ENCODE measurements at places on chromosomes 11 and 22.
A peak's percentile ranks its signal among the peaks of the same experiment; 100 is the strongest.

GRCh38 chr11:65915821-65916251, 3.0 kb downstream of the C11orf68 start:
- DNase-seq: no peak

GRCh38 chr11:83971063-83971462, 684.9 kb upstream of the CCDC90B start:
- DNase-seq: no peak

DNA sequence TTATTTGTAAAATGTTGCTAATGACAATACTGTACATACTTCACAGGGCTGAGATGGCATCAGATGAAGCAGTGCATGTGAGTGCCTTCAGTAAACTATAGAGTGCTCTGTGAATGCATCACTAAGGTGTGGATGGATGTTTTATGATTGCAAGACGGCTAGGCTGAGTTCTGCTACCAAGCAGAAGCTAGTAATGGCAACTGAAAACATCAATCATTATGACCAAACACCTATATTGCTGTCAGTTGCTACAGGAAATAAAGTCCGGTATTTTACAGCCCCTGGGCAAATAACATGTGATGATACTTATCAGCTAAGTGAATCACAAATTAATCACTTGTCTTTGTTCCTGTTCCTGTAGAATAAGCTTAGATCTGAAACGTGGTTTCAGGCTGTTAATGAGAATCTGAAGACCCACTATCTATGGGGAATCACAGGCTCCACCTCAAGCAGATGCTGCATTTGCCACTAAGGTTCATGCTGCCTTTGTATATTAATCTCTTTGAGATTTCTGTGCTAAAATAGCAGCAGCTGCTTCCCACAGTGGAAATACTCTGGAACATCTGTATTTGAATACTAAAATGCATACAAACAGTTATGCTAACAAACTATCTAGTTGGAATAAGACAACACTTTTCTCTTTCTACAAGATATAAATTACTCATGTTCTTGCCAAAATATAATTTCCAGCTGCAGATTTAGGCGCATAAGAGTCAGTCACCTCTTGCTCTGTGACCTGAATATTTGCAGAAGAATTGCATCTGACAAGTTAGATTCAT, 254.0 kb upstream of the PITPNB start:
- no peak for DNase-seq

DNA sequence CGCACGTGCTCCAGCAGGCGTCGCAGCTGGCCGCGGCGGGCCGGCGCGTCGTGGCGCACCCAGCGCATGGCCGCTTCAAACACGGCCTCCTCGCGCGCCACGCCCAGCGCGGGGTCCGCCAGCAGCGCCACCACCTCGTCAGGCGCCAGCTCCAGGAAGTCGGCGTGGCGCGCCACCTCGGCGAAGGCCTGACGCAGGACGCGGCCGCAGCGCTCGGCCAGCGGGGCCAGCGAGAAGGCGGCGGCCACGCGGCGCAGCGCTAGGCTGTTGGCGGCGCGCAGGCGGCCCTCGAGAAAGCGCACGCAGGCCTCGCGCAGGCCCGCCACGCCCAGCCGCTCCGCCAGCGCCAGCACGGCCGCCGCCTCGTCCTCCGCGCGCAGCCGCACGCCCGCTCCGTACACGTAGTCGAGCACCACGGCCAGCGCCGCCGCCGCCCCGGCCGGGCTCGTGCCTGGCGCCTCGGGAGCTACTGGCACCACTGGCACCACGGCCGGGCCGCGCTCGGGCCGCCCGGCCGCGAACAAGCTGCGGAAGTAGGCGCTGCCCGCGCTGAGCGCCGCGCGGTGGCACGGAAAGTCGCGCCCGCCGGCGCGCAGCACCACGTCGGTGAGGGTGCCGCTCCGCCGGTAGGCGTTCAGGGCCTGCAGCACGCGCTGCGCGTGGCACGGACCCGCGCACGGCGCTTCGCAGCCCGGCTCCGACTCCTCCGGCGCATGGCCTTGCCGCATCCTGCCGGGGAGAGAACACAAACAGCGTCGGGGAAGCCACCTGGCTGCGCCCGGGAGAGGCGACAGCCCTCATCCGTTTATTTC, 2.9 kb downstream of the KLHL35 start:
- peak; percentile 29 for DNase-seq

DNA sequence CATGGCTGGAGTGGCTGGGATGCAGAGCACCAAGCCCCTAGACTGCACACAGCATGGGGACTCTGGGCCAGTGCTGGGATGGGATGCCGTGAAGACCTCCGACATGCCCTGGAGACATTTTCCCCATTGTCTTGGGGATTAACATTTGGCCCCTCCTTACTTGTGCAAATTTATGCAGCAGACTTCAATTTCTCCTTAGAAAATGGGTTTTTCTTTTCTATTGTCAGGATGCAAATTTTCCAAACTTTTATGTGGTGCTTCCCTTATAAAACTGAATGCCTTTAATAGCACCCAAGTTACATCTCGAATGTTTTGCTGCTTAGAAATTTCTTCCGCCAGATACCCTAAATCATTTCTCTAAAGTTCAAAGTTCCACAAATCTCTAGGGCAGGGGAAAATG, 29.2 kb downstream of the RSF1 start:
- no peak for DNase-seq

DNA sequence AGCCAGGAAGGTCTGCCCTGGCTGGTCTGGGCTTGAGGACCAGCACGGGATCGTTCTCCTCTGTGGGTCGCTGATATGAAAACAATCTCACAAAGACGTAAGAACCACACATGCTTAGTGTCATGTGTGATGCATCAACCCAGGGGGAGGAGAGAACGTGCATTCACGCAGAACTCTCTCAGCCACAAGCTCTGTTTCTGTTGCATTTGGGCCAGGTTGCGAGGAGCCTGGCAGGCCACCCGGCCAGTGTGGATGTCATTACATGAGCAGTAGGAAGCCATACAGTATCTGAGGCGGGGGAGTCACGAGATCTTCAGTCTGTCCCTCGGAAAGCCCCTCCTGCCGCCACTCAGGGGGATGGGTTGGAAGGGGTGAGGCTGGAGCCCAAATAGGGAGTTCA, 53.1 kb upstream of the KCNQ1OT1 start:
- no peak for DNase-seq

GRCh38 chr11:47918882-47919495, 61.4 kb upstream of the PTPRJ start:
- DNase-seq: no peak

DNA sequence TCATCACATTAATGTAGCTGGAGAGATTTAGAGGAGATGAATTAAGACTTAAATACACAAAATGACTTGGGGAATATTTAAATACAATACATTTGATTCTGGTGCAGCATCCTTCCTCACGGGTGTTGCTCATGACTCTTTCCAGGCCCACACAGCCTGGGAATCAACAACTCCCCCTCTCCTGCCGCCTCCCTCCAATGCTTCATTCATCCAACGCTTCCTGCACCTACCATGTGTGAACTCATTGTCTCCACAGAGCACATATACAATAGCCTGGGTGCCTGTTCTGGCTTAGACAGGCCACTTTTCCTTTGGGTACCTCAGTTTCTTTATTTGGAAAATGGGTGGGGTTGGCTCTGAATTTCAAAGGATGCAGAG, 476.9 kb upstream of the CADM1 start:
- DNase-seq: no peak

- no peak for DNase-seq
Observed at GRCh38 chr11:44779736-44780520, 53.2 kb downstream of the TSPAN18 start.

- DNase-seq: no peak
Observed at GRCh38 chr22:44711690-44712555, 9.9 kb downstream of the PRR5 start.

GRCh38 chr22:32628628-32629572, 154.3 kb downstream of the FBXO7 start:
- no peak for DNase-seq

GRCh38 chr11:32511926-32512325, 71.7 kb upstream of the EIF3M start:
- DNase-seq: no peak

DNA sequence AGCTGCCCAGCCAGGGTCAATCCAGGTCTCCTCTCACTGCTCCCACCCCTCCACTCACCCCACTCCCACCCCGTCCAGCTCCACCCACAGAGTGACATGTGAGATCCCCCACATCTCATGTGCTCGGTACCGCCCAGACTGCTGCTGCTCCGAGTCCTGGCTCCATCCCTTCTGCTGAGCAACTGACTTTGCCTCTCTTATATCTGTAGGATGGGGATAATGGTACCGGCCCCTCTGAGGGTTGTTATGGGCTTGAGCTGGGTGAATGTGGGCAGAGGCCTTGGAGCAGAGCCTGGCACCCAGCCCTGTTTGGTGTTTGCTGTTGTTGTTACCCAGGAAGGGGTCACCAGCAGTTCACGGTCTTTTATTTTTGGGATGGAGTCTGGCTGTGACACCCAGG, 77.0 kb downstream of the ST3GAL4 start:
- no peak for DNase-seq

- DNase-seq: no peak
Observed at GRCh38 chr22:32340411-32340810, 17.3 kb upstream of the RFPL3 start.

- DNase-seq: no peak
Observed at GRCh38 chr11:64585150-64585549, 5.9 kb upstream of the SLC22A12 start.

- no peak for DNase-seq
Observed at GRCh38 chr11:70020336-70021214, 57.5 kb upstream of the ANO1 start.

DNA sequence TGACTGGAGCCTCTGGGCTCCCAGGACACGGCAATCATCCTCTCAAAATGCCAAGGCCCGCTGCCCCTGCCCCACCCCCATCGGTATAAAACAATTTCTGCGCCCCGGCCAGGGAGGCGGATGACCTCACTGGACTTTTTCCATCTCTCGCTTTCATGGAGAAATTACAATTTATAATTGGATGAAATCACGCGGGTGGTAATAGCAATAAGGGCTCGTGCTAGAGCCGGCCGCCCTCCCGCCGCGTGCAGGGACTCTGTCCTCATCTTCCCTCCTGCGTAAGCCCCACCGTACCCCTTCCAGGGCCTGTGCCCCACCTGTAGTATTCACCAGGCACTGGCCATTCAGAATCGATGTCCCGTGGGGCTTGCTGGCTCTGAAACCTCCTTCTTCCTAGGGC, 64.5 kb downstream of the MACROD1 start:
- DNase-seq: no peak

GRCh38 chr22:20080776-20081654, 974 bp downstream of the DGCR8 start:
- DNase-seq: no peak

- DNase-seq: no peak
Observed at GRCh38 chr11:13963949-13964770, 1.6 kb downstream of the SPON1 start.

GRCh38 chr11:89498845-89499448, 7.8 kb upstream of the NOX4 start:
- no peak for DNase-seq

GRCh38 chr11:79226126-79226525, 214.7 kb downstream of the TENM4 start:
- DNase-seq: no peak

DNA sequence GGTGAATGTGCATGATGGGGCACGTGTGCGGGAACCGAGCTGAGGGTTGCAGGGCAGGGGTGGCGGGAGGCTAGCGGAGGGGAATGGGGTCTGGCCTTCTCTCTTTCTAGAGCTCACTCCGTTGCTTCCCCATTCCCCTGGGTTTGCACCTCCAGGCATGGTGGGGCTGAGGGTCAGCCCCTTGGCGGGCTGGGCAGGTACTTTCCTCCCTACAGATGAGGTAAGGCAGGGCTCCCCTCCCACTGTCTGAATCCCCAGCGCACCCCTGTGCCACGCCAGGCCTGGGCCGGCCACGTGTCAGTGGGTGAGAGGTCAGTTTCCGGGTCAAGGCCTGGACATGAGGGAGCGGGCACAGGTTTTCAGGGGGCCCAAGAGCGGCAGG, 8.9 kb downstream of the SUSD2 start:
- DNase-seq: no peak

- no peak for DNase-seq
Observed at GRCh38 chr22:41043722-41044121, 48.7 kb upstream of the EP300 start.

DNA sequence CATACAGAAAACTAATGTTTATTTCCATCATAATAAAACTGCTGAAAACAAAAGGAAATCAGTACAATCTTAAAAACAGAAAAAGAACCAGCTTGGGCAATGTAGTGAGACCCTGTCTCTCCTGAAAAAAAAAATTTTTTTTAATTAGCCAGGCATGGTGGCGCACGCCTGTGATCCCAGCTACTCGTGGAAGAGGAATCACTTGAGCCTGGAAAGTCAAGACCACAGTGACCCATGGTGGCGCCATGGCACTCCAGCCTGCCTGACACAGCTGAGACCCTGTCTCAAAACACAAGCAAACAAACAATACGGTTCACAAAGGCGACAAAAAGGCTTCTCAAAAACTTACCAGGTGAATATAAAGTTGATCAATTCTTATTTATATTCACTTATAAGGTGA, 289.7 kb downstream of the BRD1 start:
- no peak for DNase-seq

- no peak for DNase-seq
Observed at GRCh38 chr11:3879216-3879966, 23.9 kb downstream of the STIM1 start.

DNA sequence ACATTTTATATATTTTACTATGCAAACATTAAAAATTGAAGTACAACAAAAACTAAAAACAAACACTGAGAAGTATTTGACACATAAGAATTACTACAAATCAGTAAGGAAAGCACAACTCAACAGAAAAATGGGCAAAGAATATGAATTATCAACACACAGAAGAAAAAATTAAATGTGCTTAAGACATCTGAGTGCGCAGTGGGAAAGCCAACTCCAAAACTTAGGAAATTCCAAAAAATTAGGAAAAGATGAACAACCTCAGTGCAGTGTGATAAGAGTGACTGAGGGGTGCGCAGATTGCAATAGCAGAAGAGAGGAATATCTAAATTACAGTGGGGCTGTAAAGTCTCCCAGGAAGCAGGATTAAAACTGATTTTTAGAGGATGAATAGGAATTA, 1.9 kb upstream of the TMEM41B start:
- no peak for DNase-seq

GRCh38 chr11:122796128-122796717, 42.1 kb upstream of the CRTAM start:
- peak; percentile 53 for DNase-seq

DNA sequence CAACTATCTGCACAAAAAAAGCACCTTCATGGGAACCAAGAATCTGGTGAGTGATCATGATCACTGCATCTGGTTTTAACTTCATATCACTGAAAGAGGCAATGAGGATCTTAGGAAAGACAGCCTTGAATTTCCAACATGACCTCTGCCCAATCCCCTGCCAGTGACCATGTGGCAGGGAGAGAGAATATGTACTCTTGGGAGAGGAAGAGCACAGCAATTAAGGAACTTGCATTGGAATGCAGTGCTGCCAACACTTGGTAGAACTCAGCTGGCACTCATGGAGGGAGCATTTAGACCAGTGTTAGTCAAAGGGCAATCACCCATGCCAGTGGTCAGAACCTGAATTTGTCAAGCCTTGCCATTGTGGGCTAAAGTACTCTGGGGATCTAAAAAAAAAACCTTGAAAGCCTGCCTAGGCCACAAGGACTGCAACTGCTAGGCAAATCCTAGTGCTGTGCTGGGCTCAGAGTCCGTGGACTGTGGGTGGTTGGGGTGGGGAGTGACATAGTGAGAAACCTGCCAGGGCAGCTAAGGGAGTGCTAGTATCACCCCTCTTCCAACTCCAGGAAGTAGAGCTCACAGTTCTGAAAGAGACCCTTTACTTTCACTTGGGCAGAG, 23.1 kb downstream of the JRKL start:
- no peak for DNase-seq

- DNase-seq: no peak
Observed at GRCh38 chr22:48071828-48072227, 1309.4 kb downstream of the TBC1D22A start.

GRCh38 chr11:118401880-118402590, 629 bp downstream of the ATP5MG start:
- DNase-seq: no peak

Data from effector CD4-positive, alpha-beta T cell (primary cell).